AG08395 (cell line): ENCODE measurements at places on chromosomes 4 and X.

GRCh38 chrX:13545726-13546125 is 23.7 kb upstream of the EGFL6 start:
- DNase-seq: no peak

DNA sequence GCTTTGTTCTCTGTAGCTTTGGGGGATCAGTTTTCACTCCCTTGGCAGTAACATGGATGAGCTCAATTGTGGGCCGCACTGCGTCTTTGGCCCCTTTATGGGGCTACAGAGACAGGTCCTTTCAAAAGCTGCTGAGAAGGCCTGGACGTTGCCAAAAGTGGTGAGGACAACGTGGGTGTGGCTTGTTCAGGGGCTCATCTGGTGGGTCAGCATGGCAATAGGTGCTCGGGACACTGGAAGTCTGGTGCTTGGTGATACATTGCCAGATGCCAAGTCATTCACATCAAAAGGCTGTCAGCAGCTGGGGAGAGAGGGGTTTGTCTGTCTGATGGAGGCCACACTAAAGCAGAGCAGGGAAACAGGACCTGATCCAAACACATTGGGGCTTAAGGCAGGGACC is 149.8 kb upstream of the EOLA2 start:
- DNase-seq: no peak

DNA sequence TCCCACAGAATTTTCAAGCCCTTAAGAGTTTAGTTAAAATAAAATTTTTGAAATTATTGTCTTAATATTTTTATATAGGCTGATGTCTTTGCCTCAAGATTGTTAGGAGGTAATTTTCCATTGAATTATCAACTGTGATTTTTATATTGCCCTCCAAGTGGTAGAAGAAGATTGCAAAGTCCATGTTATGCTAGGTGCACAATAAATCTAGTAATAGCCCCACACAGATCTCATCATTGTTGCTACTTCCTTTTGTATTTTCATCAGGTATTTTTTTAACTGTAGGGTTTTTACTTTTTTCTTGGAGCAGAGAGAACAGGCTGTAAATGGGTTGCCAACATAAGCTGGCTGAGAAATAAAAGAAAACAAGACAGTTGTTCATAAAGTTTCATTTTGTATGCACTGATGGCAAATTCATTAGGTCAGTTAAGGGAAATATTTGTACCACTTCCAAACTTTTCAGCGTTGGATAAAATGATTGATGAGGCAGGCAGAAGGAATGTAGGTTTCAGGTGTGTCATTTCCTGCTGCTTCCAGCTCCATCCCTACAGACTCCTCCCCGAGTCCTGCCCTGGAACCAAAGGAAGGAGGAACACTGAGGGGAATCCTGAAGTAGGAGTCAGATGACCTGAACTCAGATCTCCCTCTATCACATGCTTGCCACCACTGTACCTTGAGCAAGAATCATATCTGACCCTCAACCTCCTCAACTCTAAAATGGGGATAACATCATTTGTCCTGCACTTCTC is 105.5 kb downstream of the PRRG1 start:
- peak; percentile 8 for DNase-seq

- no peak for DNase-seq
Observed at GRCh38 chr4:110248100-110248499, 49.7 kb upstream of the ELOVL6 start.

- no peak for DNase-seq
Observed at GRCh38 chr4:6128221-6128850, 72.0 kb downstream of the JAKMIP1 start.
